Right forelimb (tissue), 1 donor: ENCODE measurements at places on chromosomes 11 and 22.

GRCh38 chr11:119317592-119318239, 786 bp upstream of the MCAM start:
- no peak for DNase-seq

DNA sequence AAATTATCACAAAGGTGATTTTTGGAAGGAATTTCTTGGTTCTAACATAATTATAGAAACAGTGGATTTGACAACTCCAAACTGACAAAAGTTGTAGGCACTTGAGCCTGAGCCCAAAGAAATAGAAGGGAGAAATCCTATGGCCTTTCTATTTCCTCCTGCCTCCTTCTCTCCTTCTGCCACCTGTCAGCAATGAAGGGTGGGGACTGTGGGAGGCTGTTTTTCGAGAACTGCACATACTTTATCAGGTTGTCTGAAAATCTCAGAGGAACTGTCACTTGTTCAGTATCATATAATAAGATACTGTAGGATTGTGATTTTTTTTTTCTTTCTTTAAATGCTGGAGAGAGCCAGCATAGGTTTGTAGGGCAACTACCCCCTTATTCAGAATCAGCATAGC, 187.9 kb upstream of the SESN3 start:
- DNase-seq: no peak

DNA sequence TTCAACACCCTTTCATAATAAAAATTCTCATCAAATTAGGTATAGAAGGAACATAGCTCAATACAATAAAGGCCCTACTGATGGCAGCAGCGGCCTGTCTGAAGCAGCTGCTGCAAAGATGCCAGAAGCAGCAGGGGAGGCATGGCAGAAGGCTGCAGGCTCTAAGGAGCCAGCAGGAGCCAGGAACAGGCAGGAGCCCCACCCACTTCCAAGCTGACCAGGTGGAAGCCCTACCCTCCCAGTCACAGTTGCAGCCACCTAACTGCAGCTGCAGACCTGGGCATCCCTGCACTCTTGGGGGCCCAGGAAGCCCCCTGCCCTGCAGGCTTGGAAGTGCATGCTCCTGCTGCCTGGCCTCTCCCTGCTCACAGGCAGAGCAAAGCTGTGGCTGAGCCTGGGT, 18.2 kb upstream of the OR6A2 start:
- no peak for DNase-seq

DNA sequence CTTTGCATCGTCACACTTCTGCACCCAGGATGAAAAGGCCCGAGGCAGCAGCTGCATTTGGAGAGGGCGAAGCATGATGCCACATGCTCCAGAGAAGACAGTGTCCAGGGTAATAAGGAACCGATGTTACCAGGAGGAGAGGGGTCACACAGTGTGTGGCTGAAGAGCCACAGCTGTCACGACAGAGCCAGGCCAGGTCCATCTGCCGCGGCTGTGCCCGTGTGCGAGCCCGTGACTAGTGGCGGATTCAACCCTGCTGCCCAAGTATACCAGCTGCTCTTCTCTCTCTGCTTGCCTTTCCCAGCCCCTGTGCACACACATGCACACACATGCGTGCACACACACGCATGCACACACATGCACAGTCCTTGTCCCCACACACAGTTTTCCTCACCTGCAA, 1432.5 kb downstream of the BRD1 start:
- no peak for DNase-seq

- DNase-seq: no peak
These were observed 3.1 kb upstream of the CATSPERZ start for GRCh38 chr11:64296830-64297698.

DNA sequence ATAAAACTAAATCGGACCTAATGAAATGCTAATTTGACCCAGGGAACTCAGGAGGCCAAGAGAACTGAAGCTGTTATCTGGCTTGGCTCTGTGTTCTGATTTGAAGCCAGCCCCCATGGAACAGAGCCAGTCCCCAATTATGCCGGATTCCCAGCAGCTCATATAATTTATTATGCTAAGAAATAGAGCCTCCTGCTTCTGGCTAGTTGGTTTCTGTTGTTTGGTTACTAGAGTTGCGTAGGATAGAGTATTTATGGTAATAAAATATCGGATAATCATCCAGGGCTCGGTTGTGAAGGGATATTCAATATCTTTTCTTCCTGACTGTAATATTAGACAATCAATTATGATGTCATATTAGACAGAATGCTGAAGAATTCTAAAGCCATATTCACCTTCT, 120.4 kb upstream of the TTC12 start:
- peak; percentile 65 for DNase-seq
